Activated CD4-positive, alpha-beta T cell treated with anti-CD3 and anti-CD28 coated beads for 36 hours (primary cell): ENCODE measurements at places on chromosomes 2 and 18. TPM values are rescaled to one million over a fixed set of nuclear protein-coding genes. Genes with fewer than 3 reads are reported as not detected.

- no peak for DNase-seq
- H3K27ac ChIP-seq: no peak overlapping the region
- no peaks in the 10 kb centered on the region for H3K27me3 ChIP-seq
- H3K4me1 ChIP-seq: peaks cover 17% of the 10 kb centered on the region
These were observed 68.3 kb downstream of the ATL2 start for GRCh38 chr2:38308821-38309220.

DNA sequence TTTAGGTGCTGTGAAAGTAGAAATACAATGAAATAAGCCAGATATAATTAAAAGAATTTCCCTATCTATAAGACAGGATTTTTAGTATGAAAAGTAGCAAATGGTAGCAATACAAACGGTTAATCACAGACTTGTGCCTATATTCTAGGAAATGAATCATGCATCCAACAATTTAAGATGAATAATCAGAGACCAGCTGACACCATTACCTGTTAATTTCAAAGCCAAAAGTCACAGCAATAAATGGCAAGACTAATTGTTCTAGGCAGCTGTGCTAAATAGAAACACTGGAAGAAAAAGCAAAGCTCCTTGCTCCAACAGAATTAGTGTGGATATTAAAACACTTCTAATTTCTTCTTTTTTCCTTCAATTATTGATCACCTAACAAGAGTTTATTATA is 35.1 kb upstream of the MPP4 start:
- peaks cover 28% of the 10 kb centered on the region for H3K36me3 ChIP-seq
- no peaks in the 10 kb centered on the region for H3K27me3 ChIP-seq
- DNase-seq: no peak
- H3K4me1 ChIP-seq: peaks cover 12% of the 10 kb centered on the region
- H3K27ac ChIP-seq: no peak overlapping the region
- H3K4me3 ChIP-seq: no peak overlapping the region

DNA sequence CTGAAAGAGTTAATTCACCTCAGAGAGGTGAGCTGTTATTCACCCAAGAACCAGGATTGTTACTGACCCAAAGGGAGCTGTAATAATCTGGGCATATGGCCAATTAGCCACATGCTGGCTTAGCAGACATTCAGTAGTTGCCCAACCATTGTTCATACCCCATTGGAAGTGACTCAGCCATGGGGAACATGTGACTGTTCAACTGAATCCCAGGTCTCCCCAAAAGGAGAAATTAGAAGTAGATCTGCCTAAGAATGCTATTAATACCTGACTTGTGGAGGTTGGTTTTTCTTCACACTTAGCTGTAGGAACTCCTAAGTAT is 272.6 kb upstream of the UBE2E3 start:
- H3K36me3 ChIP-seq: no peaks in the 10 kb centered on the region
- no peak for DNase-seq
- H3K4me1 ChIP-seq: no peaks in the 10 kb centered on the region
- no peak overlapping the region for H3K4me3 ChIP-seq
- H3K27me3 ChIP-seq: no peaks in the 10 kb centered on the region

GRCh38 chr2:228433721-228434120 is 252.2 kb upstream of the SPHKAP start:
- H3K4me1 ChIP-seq: no peaks in the 10 kb centered on the region
- H3K4me3 ChIP-seq: no peak overlapping the region
- no peaks in the 10 kb centered on the region for H3K36me3 ChIP-seq
- H3K27me3 ChIP-seq: no peaks in the 10 kb centered on the region

GRCh38 chr2:50712569-50712968 is 319.4 kb downstream of the NRXN1 start:
- H3K36me3 ChIP-seq: no peaks in the 10 kb centered on the region
- H3K4me3 ChIP-seq: no peak overlapping the region
- H3K4me1 ChIP-seq: no peaks in the 10 kb centered on the region
- H3K27me3 ChIP-seq: no peaks in the 10 kb centered on the region
- no peak overlapping the region for H3K27ac ChIP-seq

TMEM247 gene
- not detected for total RNA-seq

OSBPL6 gene
- 2.5 TPM for total RNA-seq

- H3K4me3 ChIP-seq: peak overlapping the region; percentile 97
- peak overlapping the region; percentile 84 for H3K27ac ChIP-seq
- H3K27me3 ChIP-seq: no peaks in the 10 kb centered on the region
- peaks cover 8% of the 10 kb centered on the region for H3K36me3 ChIP-seq
- peak; percentile 22 for DNase-seq
These were observed 3.9 kb downstream of the MAPRE2 start for GRCh38 chr18:35045121-35045520.

GRCh38 chr2:57105694-57106093 is 921.9 kb downstream of the CCDC85A start:
- H3K27me3 ChIP-seq: no peaks in the 10 kb centered on the region
- no peak overlapping the region for H3K27ac ChIP-seq
- H3K4me3 ChIP-seq: no peak overlapping the region
- H3K4me1 ChIP-seq: no peaks in the 10 kb centered on the region
- H3K36me3 ChIP-seq: no peaks in the 10 kb centered on the region

GRCh38 chr2:45014016-45014702 is 4.9 kb upstream of the SIX2 start:
- no peak overlapping the region for H3K4me3 ChIP-seq
- peaks cover 59% of the 10 kb centered on the region for H3K27me3 ChIP-seq
- peak; percentile 73 for DNase-seq
- H3K36me3 ChIP-seq: no peaks in the 10 kb centered on the region
- H3K27ac ChIP-seq: no peak overlapping the region
- peaks cover 6% of the 10 kb centered on the region for H3K4me1 ChIP-seq

SRD5A2 gene
- not detected for total RNA-seq

SULT1C4 gene
- not detected for total RNA-seq

LAMA1 gene
- not detected for total RNA-seq

- DNase-seq: no peak
- no peaks in the 10 kb centered on the region for H3K27me3 ChIP-seq
- no peaks in the 10 kb centered on the region for H3K36me3 ChIP-seq
- no peak overlapping the region for H3K27ac ChIP-seq
- no peaks in the 10 kb centered on the region for H3K4me1 ChIP-seq
These were observed 30.0 kb upstream of the RAPH1 start for GRCh38 chr2:203565076-203565475.

DNA sequence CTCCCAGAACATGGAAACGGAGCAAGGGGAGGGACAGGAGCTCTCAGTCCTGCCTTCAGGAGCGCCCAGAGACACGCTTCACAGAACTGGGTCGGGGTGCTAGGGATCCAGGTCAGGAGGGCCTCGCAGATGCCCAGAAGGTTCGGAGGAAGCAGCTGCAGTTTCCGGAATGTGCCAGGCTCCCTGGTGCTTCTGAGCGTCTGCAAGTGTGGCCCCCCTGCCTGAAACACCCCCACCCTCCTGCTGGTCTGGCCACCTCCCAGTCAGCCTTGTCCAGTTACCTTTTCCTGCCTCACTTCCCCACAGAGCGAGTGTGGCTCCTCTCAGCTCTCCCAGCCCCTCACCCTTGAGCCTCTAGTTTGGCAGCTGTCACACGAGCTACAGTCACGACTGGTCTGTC is 88.3 kb upstream of the TAF1B start:
- H3K4me1 ChIP-seq: peaks cover 50% of the 10 kb centered on the region
- H3K27ac ChIP-seq: no peak overlapping the region
- no peaks in the 10 kb centered on the region for H3K36me3 ChIP-seq
- H3K27me3 ChIP-seq: peaks cover 24% of the 10 kb centered on the region
- DNase-seq: no peak
- H3K4me3 ChIP-seq: no peak overlapping the region

- H3K4me3 ChIP-seq: no peak overlapping the region
- no peak for DNase-seq
These were observed 351.3 kb downstream of the NRXN1 start for GRCh38 chr2:50680646-50681045.

RUFY4 gene
- total RNA-seq: 1.6 TPM

- H3K27me3 ChIP-seq: peaks cover 17% of the 10 kb centered on the region
- no peaks in the 10 kb centered on the region for H3K36me3 ChIP-seq
- H3K4me1 ChIP-seq: peaks cover 2% of the 10 kb centered on the region
- H3K4me3 ChIP-seq: no peak overlapping the region
These were observed 127.7 kb downstream of the SOCS6 start for GRCh38 chr18:70416496-70416895.

VWA3B gene
- not detected for total RNA-seq

DNA sequence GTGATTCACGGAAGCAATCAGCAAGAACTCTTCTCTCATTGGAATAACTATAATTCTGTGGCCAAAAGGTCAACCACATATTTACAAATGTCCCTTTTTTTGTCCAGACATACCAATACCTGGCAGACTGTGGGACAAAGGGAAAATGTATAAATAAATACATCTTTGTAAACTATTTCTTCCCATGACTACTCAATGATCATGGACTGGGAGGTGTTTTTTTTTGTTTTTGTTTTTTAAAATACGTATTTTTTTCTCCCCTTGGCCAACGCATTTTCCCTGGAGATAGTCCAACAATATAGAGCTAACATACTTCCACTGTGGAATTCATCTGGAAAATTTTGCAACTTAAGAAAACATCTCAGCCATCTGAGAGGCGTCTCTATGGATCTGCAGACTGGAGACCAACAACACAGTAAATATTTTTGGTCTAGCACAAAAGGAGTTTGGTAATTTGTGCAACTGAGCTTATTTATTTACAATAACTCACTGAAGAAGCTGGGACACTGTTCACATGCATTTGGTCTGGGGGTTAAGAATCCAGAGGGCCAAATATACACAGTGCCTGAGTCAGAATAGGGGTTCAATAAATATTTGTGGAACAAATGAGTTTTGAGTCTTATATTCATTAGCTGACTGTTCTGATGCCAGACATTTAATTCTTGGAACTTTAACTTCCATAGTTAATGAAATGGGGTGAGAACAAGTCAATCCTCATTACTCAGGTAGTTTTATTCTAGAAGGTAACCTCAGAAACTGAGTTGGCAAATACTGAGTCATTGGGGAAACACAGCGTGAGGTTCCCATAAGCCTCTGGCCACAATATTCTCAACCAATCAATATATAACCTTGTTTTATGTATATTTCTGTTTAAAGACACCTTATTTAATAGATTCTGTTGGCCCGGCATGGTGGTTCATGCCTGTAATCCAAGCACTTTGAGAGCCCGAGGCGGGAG is 36.2 kb downstream of the CCBE1 start:
- H3K36me3 ChIP-seq: no peaks in the 10 kb centered on the region
- peaks cover 7% of the 10 kb centered on the region for H3K27me3 ChIP-seq
- no peak overlapping the region for H3K4me3 ChIP-seq
- no peak overlapping the region for H3K27ac ChIP-seq
- DNase-seq: no peak

DNA sequence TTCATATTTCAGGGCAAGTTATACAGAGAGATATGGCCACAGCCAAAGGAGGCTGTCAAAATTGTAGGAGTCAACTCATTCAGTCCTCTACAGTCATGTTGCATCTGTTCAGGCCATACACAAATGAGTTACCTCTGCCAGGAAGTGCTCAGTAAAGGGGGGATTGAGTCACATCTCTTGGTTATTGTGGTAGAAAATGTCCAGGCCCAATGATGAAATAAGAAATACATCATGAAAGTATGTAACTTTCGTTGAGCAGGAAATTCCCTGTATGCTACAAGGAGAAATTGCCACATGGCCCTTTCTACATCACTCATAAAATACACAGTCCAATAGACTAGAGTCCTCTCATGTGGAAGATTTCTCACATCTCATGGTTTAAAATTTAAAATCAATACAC is 103.9 kb upstream of the COL3A1 start:
- H3K27ac ChIP-seq: no peak overlapping the region
- no peaks in the 10 kb centered on the region for H3K36me3 ChIP-seq
- H3K27me3 ChIP-seq: peaks cover 1% of the 10 kb centered on the region

MARCHF4 gene
- total RNA-seq: not detected

GRCh38 chr2:187851955-187852561 is 297.8 kb upstream of the TFPI start:
- no peaks in the 10 kb centered on the region for H3K36me3 ChIP-seq
- DNase-seq: no peak
- H3K27ac ChIP-seq: no peak overlapping the region
- H3K4me3 ChIP-seq: no peak overlapping the region

- DNase-seq: peak; percentile 21
- no peaks in the 10 kb centered on the region for H3K36me3 ChIP-seq
- no peak overlapping the region for H3K4me3 ChIP-seq
- H3K4me1 ChIP-seq: peaks cover 35% of the 10 kb centered on the region
- H3K27me3 ChIP-seq: peaks cover 4% of the 10 kb centered on the region
These were observed 32.1 kb upstream of the TTC39C start for GRCh38 chr18:23982155-23983079.

- no peak overlapping the region for H3K27ac ChIP-seq
- no peaks in the 10 kb centered on the region for H3K27me3 ChIP-seq
- H3K36me3 ChIP-seq: no peaks in the 10 kb centered on the region
- no peaks in the 10 kb centered on the region for H3K4me1 ChIP-seq
These were observed 215.1 kb downstream of the ALK start for GRCh38 chr2:29706171-29706720.

DNA sequence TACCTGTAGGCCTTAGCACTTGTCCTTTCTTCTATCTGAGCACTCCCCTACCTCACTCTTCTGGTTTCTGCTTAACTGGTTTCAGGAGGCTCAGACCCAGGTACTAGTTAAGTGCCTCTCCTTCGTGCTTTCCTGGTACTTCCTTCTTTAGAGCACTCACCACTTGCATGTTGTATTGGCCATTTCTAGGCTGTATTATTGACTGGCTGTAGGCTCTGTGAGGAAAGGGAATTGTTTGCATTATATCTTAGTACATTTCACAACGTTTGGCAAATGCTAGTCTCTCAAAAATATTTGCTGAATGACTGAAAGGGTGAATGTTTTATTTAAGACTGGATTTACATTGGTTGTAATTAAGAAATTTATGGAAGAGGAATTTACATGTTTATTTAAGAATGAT is 36.0 kb upstream of the SCN1A start:
- no peak overlapping the region for H3K4me3 ChIP-seq
- peaks cover 8% of the 10 kb centered on the region for H3K27me3 ChIP-seq
- no peak overlapping the region for H3K27ac ChIP-seq

DNA sequence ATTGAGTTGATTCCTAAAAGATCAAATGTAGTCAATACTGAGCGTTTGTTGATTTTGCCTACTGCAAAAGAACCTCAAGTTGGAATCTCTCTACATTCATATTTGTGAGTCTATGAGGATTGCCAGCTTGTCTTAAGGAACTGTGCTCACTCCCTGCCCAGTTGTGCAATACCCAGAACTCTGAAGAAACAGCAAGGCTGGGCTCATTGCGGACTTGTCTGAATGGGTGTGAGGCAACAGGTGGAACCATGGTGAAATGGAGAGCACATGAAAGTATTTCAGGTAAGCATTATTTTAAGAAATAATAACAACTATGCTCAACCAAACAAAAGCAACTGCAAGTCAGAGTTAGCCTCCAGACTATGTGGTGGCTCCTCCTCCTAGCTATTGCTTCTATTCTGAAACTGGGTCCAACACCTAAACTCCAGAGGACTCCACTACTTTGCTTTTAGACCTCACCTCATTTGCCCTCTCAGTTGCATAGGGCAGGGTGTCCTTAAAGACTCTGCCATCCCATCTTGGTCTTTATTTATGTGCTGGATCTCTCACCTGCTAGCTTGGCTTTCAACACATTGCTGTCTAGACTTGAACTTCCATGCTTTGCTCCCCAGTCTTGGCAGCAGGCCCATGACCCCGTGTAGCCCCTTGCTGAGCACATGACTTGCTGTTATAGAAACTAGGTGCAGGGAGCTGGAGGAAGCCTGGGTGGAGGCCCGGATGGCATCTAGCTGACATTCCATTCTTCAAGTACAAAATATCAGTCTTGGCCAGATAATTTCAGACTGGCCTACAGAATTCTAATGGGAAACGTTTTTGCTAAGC is 94.8 kb upstream of the ARL5A start:
- no peak overlapping the region for H3K4me3 ChIP-seq
- peaks cover 12% of the 10 kb centered on the region for H3K27me3 ChIP-seq
- no peaks in the 10 kb centered on the region for H3K36me3 ChIP-seq
- H3K4me1 ChIP-seq: no peaks in the 10 kb centered on the region
- DNase-seq: no peak
- no peak overlapping the region for H3K27ac ChIP-seq

- H3K4me1 ChIP-seq: peaks cover 27% of the 10 kb centered on the region
- no peaks in the 10 kb centered on the region for H3K36me3 ChIP-seq
- H3K4me3 ChIP-seq: no peak overlapping the region
- no peaks in the 10 kb centered on the region for H3K27me3 ChIP-seq
- H3K27ac ChIP-seq: no peak overlapping the region
- no peak for DNase-seq
These were observed 6.6 kb downstream of the GALNT5 start for GRCh38 chr2:157264099-157264498.
